ENCODE measurements at places on chromosomes 16 and 17.

- no peak for DNase-seq
Observed at GRCh38 chr16:20307240-20307671, 20.1 kb downstream of the GP2 start.

DNA sequence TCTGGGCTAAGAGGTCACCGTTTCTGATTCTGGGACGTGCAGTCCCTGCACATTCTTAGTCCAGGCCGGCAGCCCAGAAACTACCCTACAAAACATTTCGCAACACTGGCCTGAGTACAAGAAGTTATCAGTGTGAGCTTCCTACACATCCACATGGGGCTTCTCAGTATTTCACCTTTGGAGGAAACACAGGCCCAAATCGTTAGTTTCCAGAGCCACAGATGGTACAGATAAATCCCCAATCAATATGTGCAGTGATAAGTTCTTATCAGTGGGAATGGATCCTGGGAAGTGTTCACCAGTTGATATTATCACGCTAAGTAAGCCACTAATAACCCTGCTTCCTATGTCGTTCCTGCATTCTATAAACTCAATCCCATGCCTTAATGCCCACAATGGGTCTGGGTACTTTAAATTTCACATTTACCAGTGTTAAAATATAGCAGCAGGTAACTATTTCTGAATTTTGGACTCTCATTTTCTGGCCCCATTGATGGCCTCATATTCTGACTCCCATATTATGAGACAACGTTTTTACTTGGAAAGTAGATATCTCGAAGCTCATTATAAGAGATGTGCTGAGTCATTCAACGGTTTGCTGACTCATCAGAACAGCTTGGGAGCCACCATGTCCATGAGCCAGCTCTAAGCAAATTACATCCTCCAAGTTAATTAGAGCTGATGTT, 370.2 kb upstream of the MAF start:
- peak; percentile 17 for DNase-seq

GRCh38 chr17:16444258-16444886, 29.0 kb downstream of the TRPV2 start:
- DNase-seq = no peak

DNA sequence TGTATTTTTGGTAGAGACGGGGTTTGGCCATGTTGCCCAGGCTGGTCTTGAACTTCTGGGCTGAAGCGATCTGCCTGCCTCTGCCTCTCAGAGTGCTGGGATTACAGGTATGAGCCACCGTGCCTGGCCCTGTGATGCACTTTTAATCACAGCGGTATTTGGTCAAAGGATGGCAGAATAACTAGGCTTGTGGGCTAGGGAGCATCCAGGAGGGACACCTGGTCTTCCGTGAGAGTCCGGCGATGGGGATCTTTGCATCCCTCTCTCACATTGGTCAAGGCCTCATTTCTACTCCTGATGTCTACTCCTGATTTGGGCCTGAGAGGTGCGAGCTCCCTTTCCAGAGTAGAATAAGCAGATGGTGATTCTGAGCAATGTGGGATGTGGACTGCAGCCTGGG, 257.9 kb upstream of the CACNG5 start:
- no peak for DNase-seq

GRCh38 chr16:14487579-14487978, 142.5 kb downstream of the PARN start:
- DNase-seq = no peak

- DNase-seq = no peak
Observed at GRCh38 chr16:89040391-89040790, 53.3 kb upstream of the ACSF3 start.

Data from astrocyte of the hippocampus (primary cell).